ENCODE measurements at places on chromosomes 5 and 9.

DNA sequence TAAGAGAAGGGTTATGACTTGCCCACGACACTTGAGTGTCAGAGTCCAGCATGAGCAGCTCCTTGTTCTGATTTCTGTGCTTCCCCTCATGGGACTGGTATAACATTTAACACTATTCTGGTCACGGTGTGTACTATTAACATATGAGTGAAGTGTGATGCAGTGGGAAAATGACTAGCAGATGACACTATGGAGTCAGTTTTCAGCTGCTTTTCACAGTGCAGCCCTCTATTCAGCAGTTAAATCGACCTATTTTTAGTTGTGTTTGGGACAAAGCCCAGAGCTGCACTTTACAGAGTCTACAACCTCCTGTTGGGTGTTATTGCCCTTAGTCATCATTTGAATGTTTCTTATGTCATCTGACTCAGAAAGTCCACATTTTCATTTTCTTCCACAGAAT lies 59.1 kb downstream of the CHSY3 start:
- no peak for DNase-seq

- no peak for DNase-seq
These were observed 7.6 kb downstream of the SEC16A start for GRCh38 chr9:136474974-136475865.

GRCh38 chr5:10581867-10582511 lies 18.1 kb downstream of the ANKRD33B start:
- DNase-seq, result no peak

DNA sequence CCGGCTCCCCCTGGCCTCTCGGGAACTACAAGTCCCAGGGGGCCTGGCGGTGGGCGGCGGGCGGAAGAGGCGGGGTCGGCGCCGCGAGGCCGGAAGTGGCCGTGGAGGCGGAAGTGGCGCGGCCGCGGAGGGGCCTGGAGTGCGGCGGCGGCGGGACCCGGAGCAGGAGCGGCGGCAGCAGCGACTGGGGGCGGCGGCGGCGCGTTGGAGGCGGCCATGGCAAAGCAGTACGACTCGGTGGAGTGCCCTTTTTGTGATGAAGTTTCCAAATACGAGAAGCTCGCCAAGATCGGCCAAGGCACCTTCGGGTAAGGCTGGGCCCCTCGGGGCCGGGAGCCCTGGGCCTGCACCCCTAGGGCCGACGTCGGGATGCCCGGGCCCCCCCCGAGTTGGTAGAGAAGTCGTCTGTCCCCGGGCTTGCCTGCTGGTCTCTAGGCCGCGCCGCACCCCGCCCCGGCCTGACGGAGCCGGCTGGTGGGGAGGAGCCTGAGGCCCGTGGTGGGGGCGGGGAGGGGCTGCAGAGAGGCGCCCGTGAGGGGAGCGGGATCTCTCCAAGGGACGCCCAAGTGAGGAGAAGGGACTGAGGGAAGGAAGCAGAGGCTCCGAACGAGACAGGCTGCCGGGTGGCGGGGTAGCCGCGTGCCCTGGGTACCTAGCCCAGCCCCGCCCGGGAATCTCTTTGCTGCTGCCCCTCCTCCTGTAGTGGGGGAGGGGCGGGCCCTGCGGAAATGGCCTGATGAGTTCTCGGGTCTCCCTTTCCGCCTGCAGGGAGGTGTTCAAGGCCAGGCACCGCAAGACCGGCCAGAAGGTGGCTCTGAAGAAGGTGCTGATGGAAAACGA lies at the start of gene CDK9:
Gene CDK9, plus strand, starts transcription at position 102 of the 840 bp plus-strand sequence. Its CDS starts 115 bp downstream, at position 217.
- peak; percentile 60 for DNase-seq

GRCh38 chr5:126516133-126516532 lies 78.9 kb downstream of the ALDH7A1 start:
- DNase-seq, result no peak

- no peak for DNase-seq
These were observed 56.8 kb upstream of the XPA start for GRCh38 chr9:97753975-97754374.

- no peak for DNase-seq
These were observed 380.7 kb upstream of the IRX1 start for GRCh38 chr5:3214838-3215374.

DNA sequence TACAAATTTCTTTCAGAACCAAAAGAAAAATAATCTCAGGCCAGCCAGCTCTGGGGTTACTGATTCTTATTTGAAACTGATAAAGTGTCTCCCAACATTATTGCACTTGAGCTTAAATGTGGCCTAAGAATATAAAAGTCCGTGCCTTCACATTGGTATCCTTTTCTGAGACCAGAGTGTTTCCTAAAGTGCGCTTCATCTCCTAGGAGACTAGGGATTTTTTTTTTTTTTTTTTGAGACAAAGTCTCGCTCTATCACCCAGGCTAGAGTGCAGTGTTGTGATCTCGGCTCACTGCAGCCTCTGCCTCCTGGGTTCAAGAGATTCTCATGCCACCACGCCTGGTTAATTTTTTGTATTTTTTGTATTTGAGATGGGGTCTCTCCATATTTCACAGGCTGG lies 23.6 kb upstream of the KCNIP1 start:
- DNase-seq, result no peak

DNA sequence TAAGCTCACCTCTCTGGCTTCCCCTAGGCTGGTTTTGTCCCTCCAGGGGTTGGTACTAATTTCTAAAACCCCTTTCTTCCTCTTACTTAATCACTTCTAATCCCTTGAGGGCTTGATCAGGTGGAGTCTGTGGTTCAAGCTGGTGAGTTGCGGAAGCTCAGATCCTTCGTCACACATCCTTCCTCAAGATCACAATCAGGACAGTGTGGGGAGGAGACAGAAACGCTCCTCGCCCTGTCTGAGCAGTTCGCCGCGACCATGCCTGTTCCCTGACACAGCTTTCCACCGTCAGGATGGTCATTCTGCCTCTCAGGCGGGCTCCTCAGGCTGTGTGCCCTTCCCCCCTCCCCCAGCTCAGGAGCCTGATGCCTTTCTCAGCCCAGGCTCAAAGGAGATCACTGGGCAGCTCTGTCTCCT lies 24.3 kb downstream of the CPLX2 start:
- no peak for DNase-seq

DNA sequence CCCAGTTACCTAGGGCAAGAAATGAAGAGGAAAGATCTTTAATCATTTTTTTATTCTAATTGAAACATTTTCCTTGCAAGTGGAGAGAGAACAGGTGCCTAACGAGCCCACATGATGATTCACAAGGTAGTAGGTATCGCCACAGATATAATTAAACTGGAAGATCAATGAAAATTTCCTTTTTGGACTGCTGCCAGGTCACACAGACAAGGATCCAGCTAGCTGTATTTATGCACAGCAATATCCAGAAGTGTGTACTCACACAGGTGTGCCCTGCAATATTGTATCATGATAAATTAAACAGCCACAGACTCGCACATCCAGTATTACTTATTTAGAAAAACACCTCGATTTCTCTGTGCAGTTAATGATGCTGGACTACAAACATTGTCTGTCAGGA lies 294.0 kb upstream of the SMARCA2 start:
- no peak for DNase-seq

- DNase-seq, result no peak
These were observed 22.4 kb downstream of the C9 start for GRCh38 chr5:39341896-39342295.

- no peak for DNase-seq
These were observed 774.5 kb downstream of the TLR4 start for GRCh38 chr9:118478752-118479151.

DNA sequence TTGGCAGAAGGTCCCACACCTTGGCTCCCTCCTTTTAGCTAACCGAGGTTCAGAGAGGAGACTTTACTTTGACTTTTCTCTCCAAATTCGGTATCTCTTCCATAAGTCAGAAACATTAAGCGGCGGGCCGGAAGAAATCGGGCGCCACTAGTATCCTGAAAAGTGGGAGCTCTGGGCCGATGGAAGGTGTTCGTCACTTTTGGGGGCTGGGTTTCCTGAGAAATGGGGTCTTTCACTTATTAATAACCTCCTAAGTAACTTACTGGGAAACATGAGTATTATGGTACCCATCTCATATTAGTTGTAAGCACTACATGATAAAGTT lies 716 bp downstream of the STX17 start:
- DNase-seq, result no peak

GRCh38 chr5:178244576-178244975 lies 12.0 kb upstream of the PHYKPL start:
- no peak for DNase-seq

DNA sequence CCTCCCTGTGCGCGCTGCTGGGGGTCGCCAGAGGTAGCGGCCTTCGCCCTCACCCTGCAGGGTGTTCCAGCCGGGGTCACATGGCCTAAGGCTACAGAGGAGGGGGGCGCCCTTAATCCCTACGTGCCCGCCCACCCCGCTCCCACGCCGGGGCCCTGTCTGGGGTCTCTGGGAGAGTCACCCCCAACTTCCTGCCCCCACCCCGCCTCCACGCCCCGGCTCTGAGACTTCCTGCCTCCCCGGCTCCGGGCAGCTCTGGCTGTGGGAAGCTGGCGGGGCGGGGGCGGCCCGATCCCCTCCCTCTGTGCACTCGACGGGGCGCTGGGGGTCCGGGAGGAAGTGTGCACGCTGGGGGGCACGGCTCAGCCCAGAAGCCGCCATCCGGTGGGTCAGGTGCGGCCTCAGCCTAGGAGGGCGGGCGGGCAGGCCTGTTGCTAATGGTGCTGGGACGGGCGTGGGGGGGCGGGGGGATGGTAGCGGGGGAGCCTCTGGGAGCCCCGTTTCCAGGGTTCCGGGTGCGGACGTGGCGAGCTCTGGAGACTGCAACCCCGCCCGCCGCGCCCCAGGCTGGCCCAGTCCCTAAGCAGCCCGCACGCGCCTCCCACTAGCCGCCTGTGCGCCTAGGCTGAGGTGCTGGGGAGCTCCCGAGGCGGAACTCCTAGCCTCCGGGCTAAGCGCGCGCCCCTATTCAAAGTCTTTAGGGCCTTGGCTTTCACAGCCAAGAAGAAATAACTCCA lies 61.6 kb downstream of the CXXC5 start:
- no peak for DNase-seq
